ENCODE measurements at places on chromosomes 7 and 10.

DNA sequence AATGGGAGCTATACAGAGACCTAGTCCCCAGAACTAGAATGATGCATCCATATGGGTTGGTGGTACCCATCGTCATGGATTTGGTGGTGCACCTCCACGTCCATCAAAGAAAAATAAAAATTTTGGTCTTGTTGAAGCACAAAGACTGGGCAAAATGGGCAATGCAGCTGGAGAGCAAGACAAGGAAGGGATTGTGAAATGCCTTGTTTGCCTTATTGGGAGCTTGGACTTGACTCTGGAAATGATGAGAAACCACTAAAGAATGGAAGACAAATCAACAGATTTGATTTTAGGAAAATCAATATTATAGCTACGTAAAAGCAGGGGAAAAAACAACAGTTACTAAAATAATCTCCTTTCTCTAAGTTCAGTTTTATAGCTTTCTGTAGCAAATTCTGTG, 150.9 kb downstream of the CPED1 start:
- no peak for DNase-seq

DNA sequence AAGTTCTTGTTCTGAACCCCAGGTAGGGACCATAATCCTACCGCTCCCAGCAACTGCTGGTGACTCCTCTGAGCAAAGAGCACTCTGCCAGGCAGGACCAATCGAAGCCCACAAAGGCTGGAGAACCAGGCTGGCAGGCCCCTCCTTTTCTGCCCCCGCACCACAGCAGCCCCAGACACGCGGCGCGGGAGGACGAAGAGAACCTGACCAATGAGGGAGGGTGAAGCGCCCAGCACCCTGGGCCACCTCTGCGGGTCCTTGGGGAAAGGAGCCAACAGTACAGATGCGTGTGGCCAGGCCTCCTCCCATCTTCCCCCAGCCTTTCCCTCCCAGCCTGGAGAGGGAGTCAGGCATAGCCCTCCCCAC, 25.9 kb downstream of the CTBP2 start:
- DNase-seq = no peak

DNA sequence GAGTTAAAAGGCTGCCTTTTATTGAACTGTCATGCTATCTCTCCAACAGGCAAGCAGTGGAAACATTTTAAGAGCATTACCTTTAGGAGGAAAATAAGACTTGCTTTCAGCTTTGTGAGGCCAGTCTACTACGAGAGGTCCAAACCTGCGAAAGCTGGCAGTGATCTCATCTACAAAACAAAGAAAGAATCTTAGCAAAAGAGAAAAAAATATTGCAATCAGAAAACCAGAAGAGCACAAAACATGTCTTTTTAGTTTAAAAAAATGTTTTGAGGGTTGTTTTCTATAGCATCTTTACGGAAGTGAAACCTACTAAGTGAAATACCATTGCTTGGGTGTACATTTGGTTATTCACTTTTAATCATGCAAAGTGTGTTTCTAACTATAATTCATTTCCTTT, 147.9 kb downstream of the CPEB3 start:
- DNase-seq = no peak

- DNase-seq = no peak
Observed at GRCh38 chr7:36644625-36645422, 79.5 kb downstream of the AOAH start.

DNA sequence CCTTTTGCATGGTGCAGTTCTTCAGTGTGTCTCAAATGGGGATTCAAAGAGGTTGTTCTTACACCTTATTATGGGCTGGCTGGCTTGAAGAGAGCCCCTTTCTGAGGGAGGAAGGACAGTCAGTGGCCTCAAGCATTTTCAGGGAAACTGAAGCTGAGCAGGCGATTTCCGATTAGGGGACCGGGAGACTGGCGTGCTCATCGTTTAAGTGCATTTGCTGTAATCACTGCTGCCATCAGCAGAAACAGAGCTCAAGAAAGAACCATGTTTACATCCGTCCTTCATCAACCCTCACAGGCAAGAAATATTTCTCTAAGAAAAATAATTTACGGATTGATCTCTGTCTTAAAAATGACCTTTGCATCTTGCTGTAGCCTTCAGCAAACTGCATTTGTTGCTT, 32.2 kb downstream of the DNAJB6 start:
- DNase-seq = no peak

- DNase-seq = no peak
Observed at GRCh38 chr10:8310930-8311329, 256.4 kb downstream of the GATA3 start.

DNA sequence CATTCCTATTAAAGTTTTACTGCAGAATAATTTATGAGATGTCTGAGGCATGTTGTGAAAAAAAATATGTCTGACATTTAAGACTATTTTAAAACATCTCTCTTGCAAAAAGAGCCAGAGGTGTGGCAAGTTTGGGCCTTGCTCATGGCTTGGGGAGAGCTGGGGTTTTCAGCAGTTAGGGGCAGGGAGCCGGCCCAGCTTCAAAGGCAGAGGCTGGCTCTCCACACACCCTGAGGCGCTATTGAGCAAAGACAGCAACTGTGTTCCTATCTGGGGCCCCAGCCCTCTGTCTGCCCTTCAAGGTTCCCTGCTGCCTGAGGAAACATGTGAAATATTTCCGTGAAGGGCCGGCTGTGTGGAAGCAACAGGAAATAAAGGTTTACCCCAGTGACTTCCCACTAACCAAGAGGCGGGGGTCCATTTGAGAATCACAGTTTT, 94.0 kb downstream of the SORBS1 start:
- DNase-seq = peak; percentile 21

GRCh38 chr10:14186245-14186644, 144.5 kb downstream of the FRMD4A start:
- no peak for DNase-seq

DNA sequence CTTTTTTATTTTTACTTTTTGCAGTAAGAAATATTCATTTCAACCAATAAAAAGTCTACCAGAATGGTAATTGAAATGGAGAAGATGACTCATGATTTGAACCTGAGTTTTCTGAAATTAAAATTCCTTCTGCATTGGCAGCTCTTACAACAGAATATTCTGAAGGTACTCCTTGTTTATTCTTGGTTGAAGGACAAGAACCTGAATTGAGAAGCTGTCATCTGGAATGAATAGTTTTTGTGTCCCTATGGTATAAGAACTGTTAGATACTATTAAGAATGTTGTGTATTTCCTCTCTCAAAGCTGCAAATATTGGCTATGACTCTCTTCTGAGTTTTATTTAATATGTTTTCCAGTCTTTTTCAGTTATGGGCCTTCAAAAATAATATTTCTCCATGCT, 56.1 kb downstream of the CDK1 start:
- DNase-seq = no peak

DNA sequence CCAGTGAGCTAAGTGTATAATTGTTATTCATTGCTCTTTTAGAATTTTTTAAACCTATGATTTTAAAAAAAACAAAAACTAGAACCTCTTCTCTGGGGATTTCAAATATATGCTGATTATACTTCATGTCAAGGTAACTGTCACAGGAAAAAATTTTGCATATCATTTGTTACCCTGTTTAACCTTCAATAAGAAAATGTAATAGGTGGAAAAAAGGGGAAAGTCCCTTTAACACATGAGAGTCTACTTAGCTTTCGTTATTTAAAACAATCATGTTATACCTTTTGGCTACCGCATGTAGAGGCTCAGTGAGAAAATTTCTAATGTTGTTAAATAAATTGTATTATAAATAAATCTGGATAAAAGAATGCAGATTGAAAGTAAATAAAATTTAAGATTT, 190.1 kb upstream of the AKR1E2 start:
- DNase-seq = no peak

All from ELR (cell line).